ENCODE measurements at places on chromosomes 1 and 21. TPM values are rescaled to one million over a fixed set of nuclear protein-coding genes. Genes with fewer than 3 reads are reported as not detected.

LYPD8 gene
- total RNA-seq = not detected

SLC44A5 gene
- 0.18 TPM for total RNA-seq

KMO gene
- 1.8 TPM for total RNA-seq

DNA sequence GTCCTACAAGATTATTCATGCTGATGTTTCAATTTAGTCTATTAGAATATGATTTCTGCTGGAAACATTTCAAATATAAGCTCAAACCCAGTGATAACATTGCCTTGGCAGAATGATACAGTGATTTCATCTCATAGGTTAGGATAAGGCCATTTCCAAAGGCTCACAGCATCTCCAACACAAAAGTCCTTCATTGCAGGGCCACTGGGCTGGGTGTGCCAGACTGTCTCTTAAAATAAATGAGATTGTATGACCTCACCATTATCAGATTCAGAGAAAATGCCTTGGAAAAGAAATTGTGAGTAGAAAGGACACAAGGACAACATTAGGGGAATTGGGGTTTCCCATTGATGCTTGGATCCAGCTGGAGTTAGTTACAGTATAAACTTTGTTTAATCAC, 30.4 kb downstream of the NGF start:
- H3K4me1 ChIP-seq = no peaks in the 10 kb centered on the region
- no peak for DNase-seq
- no peak overlapping the region for H3K4me3 ChIP-seq
- no peaks in the 10 kb centered on the region for H3K36me3 ChIP-seq
- no peaks in the 10 kb centered on the region for H3K27me3 ChIP-seq

GRCh38 chr1:104294259-104294658, 544.6 kb downstream of the AMY1C start:
- DNase-seq = no peak
- H3K4me1 ChIP-seq = no peaks in the 10 kb centered on the region
- H3K27me3 ChIP-seq = no peaks in the 10 kb centered on the region
- H3K27ac ChIP-seq = no peak overlapping the region
- no peak overlapping the region for H3K4me3 ChIP-seq

GRCh38 chr1:20721117-20722061, 3.6 kb upstream of the KIF17 start:
- no peaks in the 10 kb centered on the region for H3K36me3 ChIP-seq
- H3K4me3 ChIP-seq = no peak overlapping the region
- H3K27ac ChIP-seq = no peak overlapping the region
- no peaks in the 10 kb centered on the region for H3K27me3 ChIP-seq
